Neural crest cell (in vitro differentiated cells): ENCODE measurements at places on chromosomes 2 and 18. TPM values are rescaled to one million over a fixed set of nuclear protein-coding genes. Genes with fewer than 3 reads are reported as not detected.

Gene MC5R
- not detected in 2 replicates for total RNA-seq

- no peaks in the 10 kb centered on the region for H3K27me3 ChIP-seq
- H3K4me1 ChIP-seq: no peaks in the 10 kb centered on the region
- no peak for DNase-seq
- peaks cover 2% of the 10 kb centered on the region for H3K36me3 ChIP-seq
- no peak overlapping the region for H3K4me3 ChIP-seq
- H3K27ac ChIP-seq: no peak overlapping the region
Measured at GRCh38 chr2:45380131-45380836, 230.8 kb downstream of the SRBD1 start.

- no peak overlapping the region for H3K4me3 ChIP-seq
- H3K27me3 ChIP-seq: no peaks in the 10 kb centered on the region
- H3K36me3 ChIP-seq: no peaks in the 10 kb centered on the region
- no peak overlapping the region for H3K27ac ChIP-seq
Measured at GRCh38 chr18:36409779-36410178, 112.3 kb downstream of the FHOD3 start.

- H3K27ac ChIP-seq: no peak overlapping the region
- no peak for DNase-seq
- no peaks in the 10 kb centered on the region for H3K4me1 ChIP-seq
- no peak overlapping the region for H3K4me3 ChIP-seq
- no peaks in the 10 kb centered on the region for H3K36me3 ChIP-seq
- no peaks in the 10 kb centered on the region for H3K27me3 ChIP-seq
Measured at GRCh38 chr2:237134321-237135230, 48.9 kb downstream of the COPS8 start.

Gene KCNE4
- 0.09 TPM in 1 of 2 replicates, not detected in the other for total RNA-seq

Gene CACNB4
- 6.0 and 6.9 TPM in 2 replicates for total RNA-seq
